Frontal cortex (tissue), 4 donors: ENCODE measurements at places on chromosomes 3 and 15. TPM values are rescaled to one million over a fixed set of nuclear protein-coding genes. Genes with fewer than 3 reads are reported as not detected.

GRCh38 chr3:172106989-172107388 is 67.6 kb downstream of the FNDC3B start:
- DNase-seq: no peak

DNA sequence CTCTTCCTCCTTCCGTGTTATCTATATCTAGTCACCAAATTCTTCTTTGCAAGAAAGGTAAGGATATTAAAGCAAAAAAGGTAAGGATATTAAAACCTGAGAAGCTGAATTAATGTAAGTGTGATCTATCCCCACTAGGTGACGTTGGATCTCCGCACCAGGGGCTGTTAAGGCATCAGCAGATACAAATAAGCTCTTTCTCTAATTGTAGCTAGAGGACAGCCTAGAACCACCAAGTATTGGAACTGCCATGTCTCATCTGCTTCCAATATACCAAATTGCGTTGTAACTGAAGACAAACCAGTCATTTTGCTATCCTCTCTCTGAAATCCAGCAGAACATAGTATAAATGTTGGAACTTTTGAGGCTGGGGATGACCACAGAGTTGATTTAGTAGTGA is 471.2 kb upstream of the TGFBR2 start:
- DNase-seq: no peak

DNA sequence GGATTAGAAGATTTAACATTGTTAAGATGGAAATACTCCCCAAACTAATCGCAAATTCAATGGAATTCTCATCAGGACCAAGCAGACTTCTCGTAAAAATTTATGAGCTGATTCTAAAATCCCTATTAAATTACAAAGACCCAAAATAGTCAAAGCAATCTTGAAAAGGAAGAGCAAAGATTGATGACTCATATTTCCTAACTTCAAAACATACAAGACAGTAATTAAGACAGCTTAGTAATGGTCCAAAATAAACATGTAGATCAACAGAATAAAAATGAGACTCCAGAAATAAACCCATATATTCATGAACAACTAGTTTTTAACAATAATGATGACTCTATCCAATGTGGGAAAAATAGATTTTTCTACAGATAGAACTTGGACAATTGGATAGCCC is 148.7 kb downstream of the SI start:
- no peak for DNase-seq

DNA sequence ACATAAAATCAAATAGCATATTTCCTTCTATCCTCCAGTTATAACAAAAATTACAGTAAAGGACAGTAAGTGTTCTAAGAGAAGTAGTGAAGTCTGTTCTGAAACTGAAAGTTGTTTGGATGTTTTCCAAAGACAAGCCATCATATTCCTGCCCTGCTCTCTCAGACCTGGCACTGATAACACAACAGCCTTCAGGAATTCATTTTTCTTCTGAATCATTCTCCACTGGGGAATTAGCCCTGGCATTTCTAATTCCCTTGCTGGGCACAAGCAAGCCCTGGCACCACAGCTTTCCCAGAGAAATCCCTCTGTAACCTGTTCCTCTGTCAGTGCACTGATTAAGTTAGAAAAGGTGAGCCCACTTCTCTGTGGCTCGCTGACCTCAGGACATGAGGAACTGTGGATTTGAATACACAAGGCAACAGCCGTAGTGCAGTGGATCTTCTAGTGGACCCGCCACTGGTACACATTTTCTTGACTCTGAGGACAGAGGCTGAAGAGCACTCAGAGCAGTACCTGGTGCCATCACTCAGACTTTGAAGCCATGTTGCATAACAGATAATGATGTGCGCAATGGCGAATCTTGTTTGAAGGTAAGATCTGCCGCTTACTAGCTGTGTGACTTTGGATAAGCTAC is 61.6 kb downstream of the WWTR1 start:
- DNase-seq: no peak

DNA sequence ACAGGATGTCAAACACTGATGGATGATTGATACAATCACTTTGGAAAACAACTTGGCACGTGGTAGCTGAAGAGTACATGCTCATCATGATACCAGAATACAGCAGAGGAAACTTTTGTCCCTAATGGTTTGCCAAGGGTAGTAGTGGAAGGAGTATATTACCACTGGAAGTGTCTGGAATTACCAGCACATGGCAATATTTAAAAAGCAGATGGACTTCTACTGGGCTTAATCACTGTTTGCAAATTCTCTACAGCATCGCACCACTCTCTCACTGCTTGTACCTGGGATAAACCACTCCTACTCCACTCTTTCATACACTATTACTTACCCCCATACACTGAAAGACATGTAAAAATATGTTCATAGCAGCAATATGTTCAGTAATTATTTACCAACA is 19.6 kb upstream of the GP5 start:
- no peak for DNase-seq

DNA sequence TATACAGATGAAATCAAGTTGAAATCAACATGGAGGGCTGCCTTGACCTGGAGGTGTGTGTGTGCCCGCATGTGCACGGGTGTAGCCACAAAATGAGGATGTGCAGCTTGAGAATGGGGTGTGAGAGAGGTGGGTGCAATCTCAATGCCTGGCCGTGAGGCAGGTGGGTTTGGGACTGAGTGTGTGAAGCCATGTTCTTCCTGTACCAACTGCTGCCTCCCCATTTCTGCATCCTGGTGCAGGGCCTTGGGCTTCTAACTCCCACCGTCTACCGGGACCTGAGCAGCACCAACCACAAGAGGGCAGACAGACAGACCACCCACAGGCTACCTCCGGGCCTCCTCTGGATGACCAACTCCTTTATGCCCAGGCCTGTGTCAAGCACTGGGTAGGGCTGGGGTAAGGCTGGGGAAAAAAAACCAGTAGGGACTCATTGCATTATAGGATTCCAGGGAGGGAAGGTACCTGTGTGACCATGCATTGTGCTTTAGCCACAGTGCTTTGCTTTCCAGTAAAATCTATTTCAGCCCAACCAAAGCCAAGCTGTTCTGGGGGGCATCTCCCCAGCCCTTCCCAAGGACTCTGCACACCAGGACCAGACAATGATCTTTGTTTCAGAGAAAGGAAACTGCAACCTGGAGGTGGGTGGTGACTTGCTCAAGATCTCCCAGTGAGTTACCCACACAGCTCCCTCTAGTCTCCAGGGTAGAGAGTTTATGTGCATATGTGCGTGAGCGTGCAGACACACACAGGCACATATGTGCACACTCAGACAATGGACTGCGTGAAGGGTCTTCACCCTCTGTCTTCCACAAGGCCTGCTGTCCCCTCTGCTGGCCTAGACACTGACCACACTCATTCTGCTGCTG is 162.2 kb upstream of the TLE3 start:
- no peak for DNase-seq

DNA sequence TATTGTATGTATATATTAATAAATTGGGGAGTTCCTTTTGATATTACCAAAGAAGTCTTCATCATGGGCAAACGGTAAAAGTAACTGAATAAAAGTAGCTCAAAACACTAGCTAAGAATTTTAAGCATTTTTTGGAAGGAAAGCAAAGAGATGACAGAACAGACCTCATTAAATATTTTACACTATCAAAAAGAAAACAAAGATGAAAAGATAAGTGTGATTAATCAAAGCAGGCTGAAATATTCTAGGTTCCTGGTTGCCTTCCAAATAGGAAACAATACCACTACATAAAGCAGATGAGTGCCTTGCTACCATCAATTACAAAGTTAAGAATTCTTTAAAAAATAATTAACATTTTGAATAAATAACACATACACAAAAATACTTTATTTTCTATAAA is 3.6 kb downstream of the NKIRAS1 start:
- no peak for DNase-seq

DNA sequence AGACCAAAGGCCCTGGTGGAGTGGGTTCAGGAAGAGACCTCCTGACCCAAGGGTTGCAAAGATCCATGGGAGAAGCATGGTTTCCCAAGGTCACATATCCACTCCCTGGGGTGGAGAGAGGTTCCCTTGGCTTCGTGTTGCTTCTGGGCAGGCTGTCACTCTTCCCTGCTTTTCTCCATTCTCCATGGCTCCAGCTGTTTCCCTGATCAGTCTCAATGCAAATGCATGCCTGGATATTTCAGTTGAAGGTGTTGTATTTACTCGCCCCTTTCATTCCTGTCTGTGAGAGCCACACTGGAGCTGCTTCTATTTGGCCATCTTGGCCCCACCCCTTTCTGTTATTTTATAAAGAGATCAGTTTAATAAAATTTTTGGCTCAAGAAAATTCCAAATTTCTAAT is 95.0 kb upstream of the PLSCR4 start:
- DNase-seq: no peak

UACA gene
- total RNA-seq: 22.0 TPM
